ENCODE measurements at places on chromosomes 4 and X. TPM values are rescaled to one million over a fixed set of nuclear protein-coding genes. Genes with fewer than 3 reads are reported as not detected.

CXCL11 gene
- not detected for total RNA-seq

GJB1 gene
- not detected for total RNA-seq

CT83 gene
- total RNA-seq: not detected

GRCh38 chr4:102180046-102180445 is 165.2 kb downstream of the SLC39A8 start:
- no peak for ATAC-seq

DNA sequence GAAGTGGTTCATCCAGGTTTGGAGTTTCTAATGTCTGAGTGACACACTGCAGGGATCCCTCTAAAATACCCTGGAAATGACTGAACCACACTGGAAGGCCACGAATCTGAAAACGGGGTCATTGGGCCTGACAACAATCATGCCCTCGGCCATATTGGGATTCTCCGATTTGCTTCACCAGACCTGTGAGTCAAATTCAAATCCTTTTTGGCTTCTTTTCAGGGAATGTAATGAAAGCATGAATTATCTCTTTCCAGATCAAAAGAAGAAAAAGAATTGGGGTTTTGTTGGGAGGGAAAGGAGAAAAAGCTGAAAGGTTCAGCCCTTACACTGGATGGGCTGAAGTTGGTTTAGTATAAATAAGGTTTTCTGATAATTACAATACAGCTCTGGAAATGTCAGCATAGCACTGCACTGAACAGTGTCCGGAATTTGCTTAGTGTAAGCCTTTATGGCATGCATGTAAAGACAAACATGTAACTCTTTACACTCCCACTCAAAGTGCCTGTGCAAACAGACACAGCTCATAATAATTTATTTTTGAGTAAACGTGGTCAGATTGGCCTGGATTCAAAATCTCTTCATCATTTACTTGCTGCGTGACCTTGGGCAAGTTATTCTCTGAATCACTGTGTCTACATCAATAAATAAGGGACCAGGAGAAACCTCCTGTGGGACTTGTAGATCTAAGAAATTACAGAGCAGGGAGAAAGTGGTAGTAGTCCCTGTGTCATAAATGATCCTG is 21.4 kb downstream of the CT47C1 start:
- ATAC-seq: no peak

GRCh38 chrX:100696699-100697351 is 35.1 kb downstream of the SYTL4 start:
- no peak for ATAC-seq

DNA sequence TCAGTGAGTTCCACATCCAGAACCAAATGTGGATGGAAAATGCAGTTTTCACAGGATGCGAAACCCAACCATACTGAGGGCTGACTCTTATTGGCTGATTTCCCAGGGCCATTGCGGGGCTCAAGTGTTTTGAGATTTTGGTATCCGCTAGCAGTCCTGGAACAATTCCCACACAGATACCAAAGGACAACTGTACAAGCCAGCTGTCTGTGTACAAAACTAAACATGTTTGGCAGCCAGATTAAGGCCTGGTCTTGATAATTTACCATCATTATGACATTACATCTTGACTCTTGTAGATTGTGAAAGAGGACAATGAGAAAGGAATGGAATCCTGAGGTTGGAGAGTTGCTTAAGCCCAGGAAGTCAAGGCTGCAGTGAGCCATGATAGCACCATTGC is 121.9 kb downstream of the DKK2 start:
- ATAC-seq: no peak

DNA sequence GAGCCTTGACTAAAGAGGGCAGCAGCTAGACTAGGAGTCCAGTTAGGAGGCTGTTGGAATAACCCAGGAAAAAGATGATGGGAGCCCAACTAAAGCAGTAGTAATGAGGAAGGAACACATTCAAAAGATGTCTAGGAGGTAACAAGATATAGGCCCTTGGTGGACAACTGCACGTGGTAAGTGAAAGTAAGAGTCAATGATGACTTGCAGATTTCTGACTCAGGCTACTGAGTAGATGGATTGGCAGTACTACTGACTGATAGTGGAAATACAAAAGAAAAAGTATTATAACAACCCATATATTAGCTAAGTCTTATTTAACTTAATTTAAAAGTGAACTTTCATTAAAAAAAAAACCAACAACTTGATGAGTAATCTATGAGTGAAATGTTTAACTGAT is 74.0 kb downstream of the PAK3 start:
- no peak for ATAC-seq

DNA sequence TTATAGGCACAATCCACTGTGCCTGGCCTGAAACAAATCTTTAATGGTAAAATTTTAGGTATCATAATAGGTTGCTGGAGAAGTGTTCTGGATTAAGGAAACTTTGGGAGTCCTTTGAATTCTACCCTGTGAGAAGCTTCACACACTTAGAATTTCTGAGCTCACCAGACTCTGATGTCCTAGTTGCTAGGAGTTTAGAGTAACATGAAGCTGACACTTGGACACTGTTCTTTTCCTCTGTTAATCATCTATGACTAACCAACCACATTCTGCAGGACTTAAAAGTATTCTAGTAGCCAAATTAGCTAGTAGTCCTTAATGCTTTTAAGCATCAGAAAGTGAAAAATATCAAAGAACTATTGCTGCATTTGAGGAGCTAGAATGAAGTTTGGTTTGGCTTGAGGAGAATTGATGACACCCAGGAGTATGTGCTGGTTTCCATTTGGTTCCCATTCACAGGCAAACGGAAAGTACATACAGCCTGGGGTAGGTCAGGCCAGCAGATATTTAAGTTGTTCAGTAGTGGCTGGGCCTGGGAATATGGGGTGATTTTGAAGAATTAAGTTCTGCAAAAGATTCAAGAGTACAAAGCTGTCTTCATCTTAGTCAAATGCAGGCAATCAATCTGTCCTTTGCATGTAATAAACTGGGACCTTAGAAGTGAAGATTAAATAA is 38.8 kb upstream of the IGFBP7 start:
- ATAC-seq: no peak

DNA sequence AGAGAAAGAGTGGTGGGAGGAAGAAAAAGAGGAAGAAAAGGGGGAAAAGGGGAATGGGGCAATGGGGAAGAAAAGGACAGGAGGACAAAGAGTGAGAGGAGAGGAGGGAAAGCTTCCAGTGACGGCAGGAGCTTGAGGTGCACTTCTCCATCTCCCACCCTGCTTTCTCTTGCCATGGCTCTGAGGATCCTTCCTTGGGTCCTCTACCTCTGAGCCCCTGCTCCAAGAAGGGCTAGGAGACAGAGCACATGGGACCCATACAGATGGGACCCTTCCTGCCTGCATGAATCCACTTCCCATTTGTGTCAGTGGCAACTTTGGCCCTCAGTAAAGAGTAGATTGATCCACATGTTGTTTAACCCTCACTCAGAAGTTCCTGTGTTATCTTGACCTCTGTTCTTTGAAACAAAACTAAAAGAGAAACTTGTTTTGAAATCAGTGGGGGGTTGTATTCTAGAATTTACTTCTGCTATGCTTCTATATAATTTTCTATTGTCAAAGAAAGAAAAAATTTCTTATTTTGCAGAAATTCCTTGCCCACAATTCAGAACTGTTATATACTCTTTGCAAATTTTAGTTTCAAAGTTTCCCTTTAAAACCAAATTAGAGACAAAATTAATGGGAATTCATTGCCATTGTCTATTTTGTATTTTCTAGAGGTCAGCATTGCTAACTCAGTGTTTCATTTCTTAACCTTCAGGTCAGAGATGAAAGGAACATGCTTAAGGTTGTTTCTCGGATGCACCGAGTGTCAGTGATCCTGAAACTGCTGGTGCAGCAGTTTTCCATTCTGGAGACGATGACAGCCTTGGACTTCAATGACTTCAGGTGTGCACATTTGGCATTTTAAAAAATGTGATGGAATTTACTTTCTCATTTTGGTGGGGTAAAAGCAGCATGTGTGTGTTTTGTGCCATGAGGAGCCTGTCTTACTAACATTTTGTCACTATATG is 5.0 kb downstream of the TDO2 start:
- no peak for ATAC-seq

EIF1AX gene
- 54.4 TPM for total RNA-seq

GRCh38 chr4:145956288-145956890 is 17.8 kb upstream of the ZNF827 start:
- no peak for ATAC-seq

SSX4B gene
- total RNA-seq: not detected

- peak; percentile 62 for ATAC-seq
These were observed 220.7 kb downstream of the ANTXR2 start for GRCh38 chr4:79852305-79852730.

FHL1 gene
- total RNA-seq: 2,903 TPM

- no peak for ATAC-seq
These were observed 26.8 kb upstream of the GRXCR1 start for GRCh38 chr4:42865572-42866189.

- no peak for ATAC-seq
These were observed 505.4 kb upstream of the FAM241A start for GRCh38 chr4:111639876-111640275.

VCX gene
- total RNA-seq: not detected

- ATAC-seq: peak; percentile 34
These were observed 27.8 kb downstream of the ELF4 start for GRCh38 chrX:130082244-130083106.

CDKL2 gene
- 8.1 TPM for total RNA-seq

DNA sequence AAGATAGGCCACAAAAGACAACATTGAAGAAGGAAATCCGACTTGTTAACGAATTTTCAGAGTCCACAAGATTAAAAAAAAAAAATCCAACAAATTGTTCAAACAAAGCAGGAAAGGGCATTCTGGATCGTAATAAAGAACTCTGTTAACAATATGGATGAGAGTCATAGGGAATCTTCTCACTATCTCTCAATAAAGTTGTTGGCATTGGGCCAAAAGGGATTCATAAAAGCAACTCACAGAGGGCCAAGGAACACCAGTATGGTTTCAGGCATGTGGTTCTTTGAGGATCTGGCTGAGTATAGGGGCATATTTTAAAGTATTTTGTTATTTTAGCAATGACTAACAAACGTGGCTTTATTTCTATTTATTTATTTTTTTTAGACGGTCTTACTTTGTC is 49.5 kb downstream of the SHISA3 start:
- no peak for ATAC-seq

EDNRA gene
- 18.7 TPM for total RNA-seq

SLAIN2 gene
- 125 TPM for total RNA-seq

GRCh38 chrX:16524316-16524715 is 125.6 kb upstream of the S100G start:
- no peak for ATAC-seq

- no peak for ATAC-seq
These were observed 25.4 kb downstream of the NFKB1 start for GRCh38 chr4:102526532-102526931.

PHOX2B gene
- total RNA-seq: 0.67 TPM

DNA sequence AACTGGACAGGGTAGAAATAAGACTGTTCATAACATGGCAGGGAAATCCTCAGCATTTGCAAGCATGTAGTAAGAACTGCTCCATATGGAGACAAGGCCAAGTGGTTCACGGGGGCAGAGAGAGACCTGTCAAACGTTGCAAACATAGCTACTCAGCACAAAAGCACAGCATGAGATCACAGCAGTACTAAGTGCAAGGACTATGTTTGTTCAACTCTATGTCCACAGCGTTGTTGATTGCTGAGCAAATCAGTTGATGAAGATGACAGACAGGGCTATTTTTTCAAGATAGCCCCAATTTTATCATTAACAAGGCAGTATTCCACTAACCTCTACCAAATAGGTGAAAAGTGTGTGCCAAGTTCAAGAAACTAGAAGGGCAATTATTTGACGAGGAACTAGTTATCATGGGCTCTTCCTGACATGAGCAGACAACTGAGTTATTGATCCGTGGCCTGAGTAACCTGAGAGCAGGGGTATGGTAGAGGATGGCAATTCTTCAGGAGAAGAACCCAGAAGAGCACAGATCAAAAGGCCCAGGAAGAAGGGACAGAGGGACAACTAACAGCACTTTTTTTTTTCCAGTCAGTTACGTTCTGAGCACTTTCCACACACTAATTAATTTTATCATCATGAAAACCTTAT is 57.4 kb downstream of the SPOCK3 start:
- no peak for ATAC-seq

GRCh38 chrX:65127842-65128241 is 151.6 kb upstream of the ZC4H2 start:
- ATAC-seq: no peak

DNA sequence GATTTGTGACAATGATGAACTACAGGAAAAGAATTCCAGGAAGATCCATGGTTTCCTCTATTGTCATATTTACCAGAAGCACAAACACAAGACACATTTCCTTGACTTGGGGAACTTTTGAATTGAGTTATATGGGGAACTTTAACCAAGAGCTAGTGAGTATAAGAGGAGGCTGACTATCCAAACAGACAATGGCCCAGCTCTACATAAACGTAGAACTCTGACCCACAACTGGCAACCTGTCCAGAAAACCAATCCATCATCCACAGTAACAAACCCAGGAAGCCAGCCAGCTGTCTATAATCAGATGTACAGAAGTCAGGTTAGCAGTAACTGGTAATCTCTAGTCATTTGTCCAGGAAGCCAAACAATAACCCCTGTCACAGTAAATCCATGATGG is 167.0 kb upstream of the CPEB2 start:
- ATAC-seq: no peak

DNA sequence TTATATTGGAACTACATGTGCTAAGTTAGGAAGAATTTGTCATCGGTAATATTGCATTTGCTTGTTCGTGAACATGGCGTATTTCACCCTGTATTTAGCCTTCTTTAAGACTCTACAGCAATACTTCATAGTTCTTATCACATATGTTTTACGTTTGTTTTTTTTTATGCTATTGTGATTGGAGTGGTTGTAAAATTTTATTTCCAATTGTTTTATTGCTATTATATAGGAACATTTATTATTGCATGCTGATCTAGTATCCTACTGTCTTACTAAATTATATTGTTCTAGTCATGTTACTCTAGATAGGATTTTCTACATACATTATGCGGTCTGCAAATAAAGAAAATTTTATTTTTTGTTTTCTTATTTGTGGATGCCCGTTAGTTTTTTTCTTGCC is 107.4 kb downstream of the KDM6A start:
- ATAC-seq: no peak

- no peak for ATAC-seq
These were observed 260.2 kb downstream of the IL1RAPL1 start for GRCh38 chrX:28847423-28847822.

DNA sequence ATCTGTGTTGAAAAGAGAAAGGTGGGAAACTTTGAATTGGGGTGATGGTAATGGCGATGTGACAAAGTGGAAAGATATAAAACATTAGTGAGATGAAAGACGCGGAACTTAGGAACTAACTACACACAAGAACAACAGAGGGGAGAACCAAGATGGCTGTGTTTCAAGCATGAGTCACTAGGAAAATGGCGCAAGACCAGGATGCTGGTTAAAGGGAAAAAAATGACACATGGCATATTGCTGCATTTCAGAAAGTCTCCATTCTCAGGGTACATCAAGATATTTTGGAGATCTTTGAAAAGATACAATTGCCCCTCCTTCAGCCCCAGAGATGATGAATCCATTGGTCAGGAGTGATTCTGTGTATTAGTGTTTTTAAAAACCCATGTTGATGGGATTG is 164.4 kb downstream of the FBXO8 start:
- ATAC-seq: no peak

- ATAC-seq: no peak
These were observed 25.1 kb upstream of the CCDC149 start for GRCh38 chr4:24937917-24938281.

- no peak for ATAC-seq
These were observed 53.7 kb downstream of the PRKX start for GRCh38 chrX:3659761-3660160.
